ENCODE measurements at places on chromosomes 12 and 14.

GRCh38 chr12:52011602-52012214, 5.0 kb downstream of the TAMALIN start:
- DNase-seq: no peak

DNA sequence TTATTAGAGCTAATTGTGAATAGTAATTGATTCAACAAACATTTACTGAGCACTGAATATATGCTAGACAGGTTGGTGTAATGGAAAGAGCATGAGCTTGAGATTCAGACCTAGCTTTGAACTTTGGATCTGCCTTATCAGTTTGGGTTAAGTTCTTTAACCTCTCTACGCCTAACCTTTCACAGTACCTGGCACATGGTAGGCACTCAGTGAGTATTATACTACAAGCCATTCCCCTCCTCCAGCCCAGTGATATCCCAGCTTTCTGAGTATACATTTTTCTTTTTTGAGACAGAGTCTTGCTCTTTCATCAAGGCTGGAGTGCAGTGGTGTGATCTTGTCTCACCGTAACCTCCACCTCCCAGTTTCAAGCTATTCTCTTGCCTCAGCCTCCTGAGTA, 32.0 kb downstream of the FAM177A1 start:
- DNase-seq: no peak

DNA sequence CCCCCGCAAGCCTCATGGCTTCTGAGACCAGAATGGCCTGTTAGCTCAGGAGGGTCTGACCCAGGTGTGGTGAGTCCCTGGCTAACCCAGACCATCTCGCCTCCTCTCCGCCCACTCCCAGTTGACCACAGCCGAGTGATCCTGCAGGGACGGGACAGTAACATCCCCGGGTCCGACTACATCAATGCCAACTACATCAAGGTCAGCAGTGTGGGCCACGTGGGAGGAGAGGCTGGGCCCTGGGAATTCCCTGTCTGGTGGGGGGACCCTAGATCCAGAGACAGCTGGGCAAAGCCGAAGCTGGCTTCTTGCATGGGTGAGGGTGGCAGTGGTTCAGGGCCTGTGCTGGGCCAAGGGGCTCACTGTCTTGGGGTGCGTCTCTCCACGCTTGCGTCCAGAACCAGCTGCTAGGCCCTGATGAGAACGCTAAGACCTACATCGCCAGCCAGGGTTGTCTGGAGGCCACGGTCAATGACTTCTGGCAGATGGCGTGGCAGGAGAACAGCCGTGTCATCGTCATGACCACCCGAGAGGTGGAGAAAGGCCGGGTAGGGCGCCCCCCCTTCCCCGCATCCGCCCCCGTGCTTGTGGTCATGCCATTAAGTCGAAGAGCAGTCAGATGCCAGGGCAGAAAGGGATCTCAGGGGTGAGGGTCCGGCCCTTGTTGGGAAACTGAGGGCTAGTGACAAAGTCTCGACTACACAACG, 5.0 kb downstream of the PTPN6 start:
- DNase-seq: no peak

DNA sequence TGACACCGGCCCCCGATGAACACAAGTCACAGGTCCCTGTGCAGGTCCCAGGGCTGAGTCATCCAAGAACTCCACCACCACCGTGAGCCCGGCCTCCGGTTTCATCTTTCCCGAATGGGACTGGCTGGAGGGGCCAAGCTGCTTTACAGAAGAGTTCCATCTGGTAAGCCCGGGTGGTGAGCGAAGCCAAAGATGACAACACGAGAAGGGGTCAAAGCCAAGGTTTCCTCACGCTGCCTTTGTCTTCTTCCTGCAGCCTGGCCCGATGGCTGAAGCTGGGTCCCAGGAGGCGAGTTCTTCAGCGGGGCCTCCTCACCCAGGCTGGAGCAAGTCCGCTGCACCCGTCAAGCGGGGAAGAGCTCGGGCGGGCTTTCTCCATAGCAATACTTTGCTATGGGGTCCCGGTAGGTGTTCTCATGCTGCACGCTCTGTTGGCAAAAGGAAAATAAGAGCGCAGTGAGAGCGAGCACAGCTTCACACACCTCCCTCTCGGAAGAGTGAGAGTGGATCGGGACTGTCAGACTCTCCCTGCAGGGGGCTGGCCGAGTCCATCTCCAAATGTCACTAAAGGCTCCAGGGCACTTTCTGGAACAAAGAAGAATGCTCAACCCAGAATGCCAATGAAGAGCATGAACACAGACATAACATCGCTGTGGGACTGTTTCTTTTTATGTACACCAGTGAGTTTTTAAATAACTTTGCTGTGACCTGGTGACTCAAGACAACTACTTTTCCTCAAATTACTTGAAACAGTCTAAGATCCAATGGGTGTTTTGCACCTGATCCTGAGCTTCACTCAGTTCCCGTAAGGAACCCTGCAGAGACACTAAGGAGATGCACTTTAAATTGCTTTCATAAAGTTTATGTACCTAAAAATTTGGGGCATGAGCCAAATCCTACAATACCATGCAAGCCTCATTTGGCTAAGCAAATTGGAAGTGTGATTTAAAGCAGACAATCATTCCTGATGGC, 20.1 kb downstream of the SPRING1 start:
- no peak for DNase-seq

DNA sequence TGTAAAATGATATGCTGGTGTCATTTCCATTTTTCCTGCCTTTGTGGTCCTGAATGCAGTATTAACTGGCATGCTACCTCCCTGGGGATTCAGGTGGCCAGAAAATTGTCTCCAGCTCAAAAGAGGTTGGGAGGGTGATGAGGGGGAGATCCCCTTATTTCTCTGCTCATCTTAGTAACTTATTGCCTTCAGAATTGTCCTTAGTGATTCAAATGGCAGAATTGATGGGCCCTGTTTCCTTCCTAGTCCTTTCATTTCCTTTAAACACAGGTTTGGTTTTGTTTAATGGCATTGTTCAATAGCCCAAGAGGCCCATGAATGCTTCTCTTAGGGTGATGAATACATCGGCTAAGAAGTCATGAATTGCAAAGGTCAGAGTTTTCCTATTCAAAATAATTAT, 207.0 kb downstream of the SLC41A2 start:
- no peak for DNase-seq

GRCh38 chr14:30389877-30390385, 169.0 kb upstream of the G2E3 start:
- DNase-seq: no peak

DNA sequence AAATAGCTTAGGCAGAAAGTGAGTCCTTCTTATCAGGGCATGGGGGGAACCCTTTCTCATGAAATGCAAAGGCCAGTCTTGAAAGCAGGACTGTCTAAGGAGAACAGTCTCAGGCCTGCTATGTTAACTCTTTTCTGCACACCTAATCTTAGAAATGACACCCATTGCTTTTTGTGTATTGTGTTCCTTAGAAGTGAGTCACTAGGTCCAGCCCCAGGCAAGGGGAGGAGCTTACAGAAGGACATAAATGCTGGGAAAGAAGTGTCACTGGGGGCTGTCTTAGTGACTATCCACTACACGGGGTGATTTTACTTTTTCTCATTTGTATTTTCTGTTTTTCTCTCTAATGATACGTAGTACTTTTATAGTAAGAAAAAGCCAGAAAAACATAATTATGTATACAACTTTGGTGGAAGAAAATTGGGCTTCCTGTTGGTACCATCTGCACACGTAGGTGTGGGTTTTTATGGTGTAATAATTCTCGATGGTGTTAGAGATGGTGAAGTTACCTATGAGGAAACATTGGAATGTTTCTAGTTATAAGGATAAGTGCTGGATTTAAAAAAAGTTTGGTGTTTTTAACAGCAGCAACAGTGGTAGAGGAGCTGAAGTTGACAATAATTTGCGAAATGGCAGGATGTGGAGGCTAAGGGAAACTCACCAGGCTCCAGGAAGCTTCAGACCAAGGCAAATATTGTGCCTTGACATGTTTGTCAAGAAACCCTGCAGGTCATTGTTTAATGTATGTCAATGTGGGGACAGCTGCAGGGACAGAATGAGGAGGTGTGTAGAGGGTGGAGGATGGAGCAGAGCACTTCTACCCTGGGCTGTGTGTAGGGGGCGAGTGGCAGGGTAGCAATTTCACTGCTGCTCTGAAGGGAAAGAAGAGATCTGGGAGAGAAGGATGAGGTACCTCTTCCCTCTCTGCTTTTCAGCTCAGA, 214.9 kb downstream of the KTN1 start:
- DNase-seq: no peak

DNA sequence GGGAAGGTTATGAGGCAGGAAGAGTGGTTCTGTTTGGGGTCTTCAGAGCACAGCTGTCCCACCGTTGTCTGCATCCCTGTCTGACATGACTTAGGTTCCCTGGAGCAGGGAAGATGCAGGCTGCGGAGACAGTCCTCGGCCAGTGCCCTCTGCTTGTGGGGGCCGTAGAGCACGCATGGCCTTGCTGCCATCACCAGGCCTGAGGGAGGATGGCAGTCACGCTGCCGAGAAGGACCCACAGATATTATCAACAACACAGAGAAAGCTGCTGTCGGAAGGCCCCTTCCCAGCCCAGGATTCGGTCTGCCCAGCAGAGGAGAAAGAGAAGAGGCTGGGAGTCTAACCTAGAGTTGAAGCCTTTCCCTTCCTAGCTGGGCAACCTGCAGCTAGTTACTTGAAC, 35.0 kb downstream of the ERH start:
- DNase-seq: peak; percentile 54

DNA sequence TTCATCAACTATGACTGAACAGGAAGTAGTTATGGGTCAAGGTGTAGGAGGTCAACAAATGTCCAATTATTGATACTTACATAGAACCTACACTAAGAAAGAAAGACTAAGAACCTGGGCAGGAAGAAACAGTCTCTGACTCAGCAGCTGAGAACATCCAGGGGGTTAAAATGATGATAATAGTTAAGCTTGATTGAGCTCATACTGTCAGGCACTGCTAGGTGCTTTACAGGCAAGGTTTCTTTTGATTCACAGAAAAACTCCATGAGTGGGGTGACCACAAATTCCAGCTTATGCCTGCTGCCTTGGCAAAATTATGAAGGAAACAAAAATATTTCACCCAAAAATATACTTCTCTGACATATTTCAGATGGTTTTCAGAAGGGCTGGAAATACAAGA, 75.0 kb downstream of the ACADS start:
- DNase-seq: no peak

GRCh38 chr12:78612190-78612589, 252.4 kb upstream of the SYT1 start:
- DNase-seq: no peak

DNA sequence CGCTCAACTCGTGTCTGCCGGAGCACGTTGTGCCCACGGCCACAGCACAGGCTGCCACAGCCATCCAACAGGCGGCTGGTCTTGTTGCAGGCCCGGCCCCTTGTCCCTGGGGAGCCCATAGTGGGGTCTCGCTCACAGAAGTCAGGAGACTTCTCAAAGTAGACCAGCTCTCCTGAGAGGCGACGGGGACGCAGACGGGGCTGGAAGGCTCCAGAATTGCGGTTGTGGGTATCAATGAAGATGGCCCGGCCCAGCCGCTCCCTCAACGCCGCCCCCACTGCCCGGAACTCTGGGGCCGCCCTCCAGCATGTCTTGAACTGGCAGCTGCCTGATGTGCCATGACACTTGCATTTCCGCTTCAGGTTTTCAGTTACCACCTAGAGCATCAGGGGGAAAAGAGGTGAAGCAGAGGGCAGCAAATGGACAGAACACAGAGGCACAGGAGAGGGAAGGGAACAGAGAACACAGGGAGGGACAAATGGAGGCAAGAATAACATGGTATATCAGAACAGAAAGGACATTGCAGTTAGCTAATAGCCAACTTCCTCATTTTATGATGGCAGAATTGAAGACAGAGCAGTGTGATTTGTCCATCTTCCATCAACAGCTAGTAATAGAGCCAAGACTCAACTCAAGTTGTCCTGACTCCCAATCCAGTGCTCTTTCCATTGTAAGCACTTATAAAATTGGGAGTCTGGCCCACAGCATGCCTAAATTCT, 5.2 kb downstream of the WNT10B start:
- no peak for DNase-seq

- DNase-seq: no peak
Observed at GRCh38 chr12:58034712-58035111, 93.3 kb downstream of the ATP23 start.

GRCh38 chr14:23006188-23006534, 3.8 kb downstream of the C14orf93 start:
- DNase-seq: no peak

- no peak for DNase-seq
Observed at GRCh38 chr12:69898236-69898635, 73.2 kb downstream of the MYRFL start.

DNA sequence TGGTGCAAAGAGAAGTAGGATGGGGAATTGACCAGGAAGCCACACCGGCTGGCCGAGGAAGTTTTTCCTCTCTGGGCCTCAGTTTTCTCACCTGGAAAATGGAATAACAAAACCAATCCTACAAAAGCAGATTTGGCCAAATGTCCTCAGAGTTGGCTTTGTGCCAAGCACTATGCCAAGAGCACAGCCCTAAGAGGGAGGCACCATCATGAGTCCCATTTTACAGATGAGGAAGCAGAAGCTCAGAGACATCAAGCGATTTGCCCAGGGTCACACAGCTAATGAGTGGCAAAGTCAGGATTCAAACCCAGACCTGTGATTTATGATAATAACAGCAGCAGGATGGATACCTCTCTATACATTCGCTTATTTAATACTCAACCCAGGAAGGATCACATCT, 27.3 kb downstream of the RASAL1 start:
- DNase-seq: no peak

- peak; percentile 44 for DNase-seq
Observed at GRCh38 chr12:110741341-110742095, 1.2 kb downstream of the PPP1CC start.

- DNase-seq: no peak
Observed at GRCh38 chr12:20596061-20596460, 99.1 kb upstream of the SLCO1C1 start.

Measured in WERI-Rb-1 (cell line).